Fibroblast of the aortic adventitia (primary cell): ENCODE measurements at places on chromosomes 5 and 9.

DNA sequence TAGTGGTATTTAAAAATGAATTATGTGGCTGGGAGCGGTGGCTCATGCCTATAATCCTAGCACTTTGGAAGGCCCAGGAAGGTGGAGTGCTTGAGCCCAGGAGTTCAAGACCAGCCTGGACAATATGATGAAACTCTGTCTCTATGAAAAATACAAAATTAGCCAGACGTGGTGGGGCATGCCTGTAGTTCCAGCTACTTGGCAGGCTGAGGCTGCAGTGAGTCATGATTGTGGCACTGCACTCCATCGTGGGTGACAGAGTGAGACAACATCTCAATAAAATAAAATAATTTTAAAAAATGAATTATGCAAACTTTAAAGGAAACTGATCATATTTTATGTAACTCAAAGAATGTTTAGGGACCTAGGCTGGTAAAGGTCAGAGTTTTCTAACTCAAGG lies 310.8 kb upstream of the DMRT1 start:
- peak; percentile 29 for DNase-seq

- no peak for DNase-seq
Measured at GRCh38 chr5:149747141-149747832, 17.2 kb downstream of the PPARGC1B start.

DNA sequence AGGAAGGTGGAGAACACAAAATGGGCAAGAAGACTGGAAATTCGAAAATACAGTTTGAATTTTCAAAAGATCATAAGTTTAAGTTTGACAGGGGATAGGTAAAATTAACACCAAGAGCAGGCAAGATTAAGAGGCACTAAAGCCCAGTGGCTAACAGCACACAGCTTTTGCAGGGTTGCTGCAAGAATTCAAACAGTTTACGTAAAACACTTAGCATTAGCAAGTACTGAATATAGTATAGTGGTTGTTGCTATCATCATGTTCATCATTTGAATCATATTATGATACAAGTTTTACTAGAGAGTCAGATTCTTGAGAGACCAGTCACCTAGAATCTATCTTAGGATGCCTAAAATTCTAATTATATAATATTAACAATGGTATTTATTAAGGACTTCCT lies 61.2 kb upstream of the IFNK start:
- no peak for DNase-seq

GRCh38 chr9:100865111-100865510 lies 163.4 kb upstream of the PLPPR1 start:
- DNase-seq, result no peak

GRCh38 chr5:106818552-106818951 lies 852.2 kb downstream of the EFNA5 start:
- no peak for DNase-seq

DNA sequence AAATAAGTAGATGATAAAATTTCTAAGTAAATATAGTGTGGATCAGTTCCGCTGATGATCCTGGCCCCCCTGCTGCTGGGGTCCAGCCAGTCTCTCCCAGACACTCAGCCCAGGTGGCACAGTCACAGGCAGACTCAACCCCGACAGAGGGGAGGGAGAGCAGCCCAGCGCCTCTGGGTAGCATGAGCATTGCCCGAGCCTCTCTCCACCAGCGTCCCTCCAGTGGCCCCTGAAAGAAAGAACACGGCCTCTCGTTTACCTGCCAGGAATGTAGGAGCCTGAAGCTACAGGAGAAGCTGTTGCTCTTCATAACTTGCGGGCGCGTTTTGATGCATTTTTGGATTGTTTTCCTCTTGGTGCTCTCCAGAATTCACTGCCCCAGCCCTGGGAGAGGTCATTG lies 68.8 kb upstream of the ICE1 start:
- DNase-seq, result no peak
